ENCODE measurements at places on chromosomes 5 and 9.

- DNase-seq, result peak; percentile 61
Measured at GRCh38 chr5:132223861-132224260, 3.8 kb downstream of the P4HA2 start.

DNA sequence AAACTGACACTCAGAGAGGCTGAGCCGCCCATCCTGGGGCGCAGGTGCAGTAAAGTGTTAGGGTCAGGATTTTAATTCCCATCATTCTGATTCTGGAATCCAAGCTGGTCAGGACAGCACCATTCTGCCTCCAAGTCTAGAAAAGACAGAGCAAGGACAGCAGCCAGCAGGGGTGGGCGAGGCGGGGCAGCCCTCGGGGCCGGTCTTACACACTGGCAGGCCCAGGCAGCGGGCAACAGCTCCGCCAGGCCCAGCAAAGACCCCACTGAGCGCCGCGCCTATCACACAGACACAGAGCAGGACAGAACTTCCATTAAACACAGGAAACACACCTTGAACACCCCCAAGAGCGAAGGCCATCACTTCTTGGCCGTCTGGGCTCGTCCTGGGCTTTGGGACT, 66.5 kb upstream of the RXRA start:
- no peak for DNase-seq

- no peak for DNase-seq
Measured at GRCh38 chr9:83451308-83451707, 86.9 kb downstream of the FRMD3 start.

- no peak for DNase-seq
Measured at GRCh38 chr5:113433862-113434612, 752 bp downstream of the TSSK1B start.

DNA sequence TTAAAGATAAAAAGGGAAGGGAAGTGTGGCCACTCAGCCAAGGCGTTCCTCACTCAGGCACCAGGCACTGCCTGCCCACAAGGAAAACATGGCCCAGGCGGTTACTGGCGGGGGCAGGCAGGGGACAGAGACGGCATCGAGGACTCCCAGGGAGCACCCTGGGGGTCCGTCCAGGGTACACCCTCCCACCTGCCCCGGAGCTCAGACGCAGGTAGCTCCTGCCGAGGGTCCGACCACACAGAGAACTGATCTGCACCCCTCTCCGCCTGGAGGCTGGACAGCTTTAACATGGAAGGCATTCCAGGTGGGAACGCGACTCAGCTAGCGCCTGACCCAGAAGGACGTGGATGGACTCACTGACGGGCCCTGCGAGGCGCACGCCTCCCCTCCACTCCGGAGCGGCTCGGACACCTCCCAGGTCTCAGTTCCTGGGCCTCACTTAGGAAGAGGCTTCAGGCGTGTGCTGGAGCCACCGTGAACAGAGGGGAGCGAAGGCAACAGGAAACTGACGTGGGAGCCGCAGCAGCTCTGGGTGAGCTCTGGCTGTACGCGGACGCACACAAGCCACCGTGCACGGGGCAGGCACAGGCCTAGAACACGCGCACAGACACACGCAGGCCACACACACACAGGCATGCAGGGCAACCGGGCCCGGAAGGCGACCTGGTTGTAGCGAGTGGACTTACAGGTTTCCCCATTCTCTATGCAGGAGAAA, 47.5 kb downstream of the NKD2 start:
- DNase-seq, result no peak

- no peak for DNase-seq
Measured at GRCh38 chr5:7941692-7942091, 72.7 kb downstream of the MTRR start.

GRCh38 chr5:146630472-146630871, 114.5 kb upstream of the GPR151 start:
- DNase-seq, result no peak

DNA sequence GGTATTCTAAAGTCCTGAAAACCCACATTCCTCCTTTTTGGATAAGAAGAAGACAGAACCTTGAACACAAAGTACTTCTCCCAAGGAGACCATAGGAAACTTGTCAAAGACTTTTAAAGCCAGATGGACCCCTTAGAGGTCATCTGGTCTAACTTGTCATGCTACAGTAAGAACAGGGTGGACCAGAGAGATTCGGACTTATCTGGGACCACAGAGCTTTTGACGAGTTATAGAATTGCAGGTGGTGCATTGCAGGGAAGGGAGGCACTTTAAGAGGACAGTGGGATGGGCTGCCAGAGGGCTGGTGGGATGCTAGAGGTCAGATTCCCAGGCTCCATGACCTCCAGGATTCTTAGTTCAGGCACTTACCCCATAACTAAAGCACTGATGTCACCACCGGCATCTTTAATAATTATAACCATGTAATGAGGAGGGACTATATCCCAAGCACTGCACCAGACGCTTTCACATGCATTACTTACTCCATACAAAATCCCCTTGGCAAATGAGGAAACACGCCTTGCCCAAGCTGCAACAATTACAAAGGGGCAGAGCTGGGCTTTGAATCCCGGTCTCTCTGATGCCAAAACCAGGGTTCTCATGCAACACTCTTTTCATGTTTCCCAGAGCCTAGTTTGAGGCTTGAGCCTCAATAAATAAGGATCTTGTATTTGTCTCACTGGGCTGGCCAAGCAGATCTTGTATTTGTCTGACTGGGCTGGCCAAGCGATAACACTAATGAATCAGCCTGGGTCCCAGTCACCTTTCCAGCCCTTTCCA, 12.8 kb upstream of the GPX3 start:
- peak; percentile 85 for DNase-seq

DNA sequence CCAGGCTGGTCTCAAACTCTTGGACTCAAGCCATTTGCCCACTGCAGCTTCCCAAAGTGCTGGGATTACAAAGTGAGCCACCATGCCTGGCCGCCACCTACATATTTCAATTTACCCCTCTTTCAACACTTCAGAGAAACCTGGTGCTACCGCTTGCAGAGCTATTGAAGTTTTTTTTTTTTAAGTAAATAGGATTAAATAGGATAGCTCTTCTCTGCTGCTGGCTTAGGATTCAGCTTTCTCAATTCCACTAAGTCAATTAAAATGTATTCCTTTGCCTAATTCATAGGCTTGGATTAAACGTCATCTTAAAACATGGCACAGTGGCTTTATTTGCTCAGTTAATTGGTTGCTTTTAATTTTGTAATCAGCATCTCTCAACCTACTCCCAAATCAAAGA, 41.0 kb downstream of the KIAA1191 start:
- DNase-seq, result no peak

DNA sequence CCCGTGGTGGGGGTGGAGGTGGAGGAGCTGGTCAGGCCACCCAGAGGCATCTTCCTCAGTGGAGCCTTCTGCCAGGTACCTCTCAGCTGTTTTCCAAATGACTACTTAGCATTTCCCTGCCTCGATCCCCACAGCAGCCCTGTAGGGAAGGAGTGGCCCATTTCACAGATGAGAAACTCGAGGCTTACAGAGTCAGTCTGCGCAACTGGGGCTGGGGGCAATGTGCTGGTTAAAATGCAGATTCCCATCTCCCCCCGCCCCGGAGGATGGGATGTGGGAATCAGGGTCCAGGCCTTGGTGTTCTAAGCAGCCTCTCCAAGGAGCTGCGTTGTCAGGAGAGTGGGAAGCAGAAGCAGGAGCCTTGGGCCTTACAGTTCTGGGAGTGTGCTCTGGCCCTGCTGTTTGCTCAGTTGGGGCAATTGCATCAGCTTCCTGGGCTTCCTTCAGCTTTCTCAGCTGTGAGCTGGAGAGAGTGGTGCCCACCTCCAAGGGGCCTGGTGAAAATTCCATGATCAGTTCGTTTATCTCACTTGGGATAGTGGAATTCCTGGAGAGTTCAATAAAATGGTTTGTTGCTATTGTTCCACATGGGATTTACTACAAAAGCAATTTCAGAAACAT, 19.4 kb downstream of the ERGIC1 start:
- DNase-seq, result no peak

DNA sequence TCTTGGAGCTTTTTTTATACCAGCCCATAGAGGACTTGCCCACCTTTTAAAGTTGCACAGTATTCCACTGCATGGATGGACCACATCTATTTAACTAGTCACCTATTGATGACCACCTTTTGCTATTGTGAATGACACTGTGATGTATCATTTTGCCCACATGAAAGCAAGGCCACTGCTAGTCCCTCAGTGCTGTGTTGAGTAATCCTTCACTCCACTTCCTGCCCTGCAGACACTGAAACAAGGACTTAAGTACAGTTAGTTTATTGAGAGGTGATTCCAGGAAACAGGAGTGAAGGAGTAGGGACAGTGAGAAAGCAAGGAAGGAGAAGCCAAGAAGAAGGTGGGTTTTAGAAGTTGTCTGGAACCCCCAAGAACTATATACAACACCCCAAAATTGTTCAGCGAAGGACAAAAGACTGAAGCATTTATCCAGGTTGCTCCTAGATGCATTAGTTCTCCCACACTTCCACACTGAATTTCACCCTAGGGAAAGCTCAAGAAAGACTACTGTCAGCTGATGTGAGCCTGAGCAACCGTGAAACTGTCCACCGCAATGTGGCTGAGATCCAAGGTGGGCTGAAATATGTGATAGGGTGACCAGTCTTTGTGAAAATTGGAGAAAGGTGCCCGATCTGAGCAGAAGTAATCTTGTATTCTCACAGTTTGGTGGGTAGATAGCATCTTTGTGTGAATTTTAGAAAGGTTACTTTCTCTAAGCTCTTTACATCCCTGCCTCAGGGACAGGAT, 45.2 kb upstream of the ANKRD31 start:
- DNase-seq, result no peak

GRCh38 chr5:151096001-151096373, 15.2 kb upstream of the TNIP1 start:
- DNase-seq, result no peak
